ENCODE measurements at places on chromosomes 6 and 20.
A peak's percentile ranks its signal among the peaks of the same experiment; 100 is the strongest.

DNA sequence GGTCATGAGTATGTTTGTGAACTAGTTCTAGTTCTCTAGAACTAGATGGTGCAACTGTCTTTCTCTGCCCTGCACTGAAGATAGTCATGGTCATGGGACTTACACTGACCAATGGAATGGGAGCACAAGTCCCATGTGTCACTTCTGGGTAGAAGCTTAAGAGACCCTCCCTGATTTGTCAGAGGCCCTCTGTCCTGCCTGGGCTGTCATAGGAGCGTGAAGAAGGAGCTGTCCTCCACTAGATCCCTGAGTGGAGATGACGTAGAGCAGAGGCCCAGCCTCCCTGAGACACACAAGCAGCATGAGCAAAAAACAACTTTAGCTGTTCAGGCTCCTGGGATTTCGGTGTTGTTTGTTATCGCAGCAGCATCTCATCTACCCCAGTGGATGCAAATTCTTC, 514.5 kb downstream of the PREX1 start:
- no peak for DNase-seq

DNA sequence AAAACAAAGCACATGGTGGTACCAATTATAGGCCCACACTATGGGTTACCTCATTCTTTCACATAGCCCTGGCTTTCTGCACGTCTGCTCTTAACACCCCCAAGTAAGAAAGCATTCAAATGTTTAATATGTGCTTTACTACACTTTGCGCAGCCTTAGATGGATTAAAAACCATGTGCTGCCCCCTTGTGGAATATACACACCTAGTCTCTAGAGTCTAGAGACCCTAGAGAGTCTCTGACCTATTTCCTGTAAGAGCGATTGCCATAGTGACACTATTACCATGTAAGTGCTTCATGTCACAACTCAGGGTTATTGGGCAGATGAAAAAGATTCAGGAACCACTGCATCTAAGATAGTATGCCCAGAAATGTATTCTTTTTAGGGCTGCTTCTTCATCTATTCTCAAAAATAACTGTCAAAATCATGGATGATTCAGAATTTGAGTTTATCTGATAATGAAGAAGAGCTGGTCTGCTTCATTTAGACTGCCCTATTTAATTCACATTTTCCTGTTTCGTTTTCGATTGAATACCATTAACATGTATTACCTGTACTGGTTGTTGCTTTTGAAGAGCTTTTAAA, 186.3 kb downstream of the ADGB start:
- DNase-seq: peak; percentile 2

DNA sequence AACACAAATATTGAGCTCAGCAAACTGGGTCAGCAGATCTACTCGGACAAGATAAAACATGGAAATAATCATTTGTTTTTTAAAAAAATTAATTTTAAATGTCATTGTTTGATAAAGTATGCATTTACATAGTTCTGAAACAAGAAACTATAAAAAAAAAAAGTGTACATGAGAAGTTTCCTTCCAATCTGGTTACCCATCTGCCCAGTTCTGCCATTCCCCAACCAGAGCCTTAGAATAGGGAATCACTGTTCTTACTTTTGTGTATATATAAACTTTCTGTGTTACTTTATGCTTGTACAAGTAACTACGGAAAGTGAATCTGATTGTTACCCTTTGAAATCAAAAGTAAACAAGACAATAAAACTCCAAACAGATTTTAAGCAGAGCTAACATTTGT, 791.4 kb downstream of the HACE1 start:
- DNase-seq: no peak

DNA sequence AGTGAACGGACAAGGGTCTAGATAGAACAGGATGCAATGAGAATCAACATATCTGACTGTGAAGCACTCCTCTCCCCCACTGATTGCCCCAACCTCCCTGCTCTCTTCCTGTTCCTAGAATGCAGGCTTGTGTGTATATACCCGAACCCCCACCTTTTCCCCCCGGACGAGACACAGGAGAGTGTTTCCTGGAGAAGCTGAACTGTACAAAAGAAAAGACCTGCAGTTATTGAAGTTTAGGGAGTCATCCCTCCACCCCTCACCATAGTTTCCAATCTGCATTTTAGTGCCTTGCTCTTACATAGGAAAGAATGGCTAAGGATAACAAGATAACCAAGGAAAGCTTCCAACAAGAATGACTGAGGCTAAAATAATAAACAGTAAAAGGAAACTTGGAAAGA, 55.5 kb upstream of the PDE10A start:
- DNase-seq: no peak

DNA sequence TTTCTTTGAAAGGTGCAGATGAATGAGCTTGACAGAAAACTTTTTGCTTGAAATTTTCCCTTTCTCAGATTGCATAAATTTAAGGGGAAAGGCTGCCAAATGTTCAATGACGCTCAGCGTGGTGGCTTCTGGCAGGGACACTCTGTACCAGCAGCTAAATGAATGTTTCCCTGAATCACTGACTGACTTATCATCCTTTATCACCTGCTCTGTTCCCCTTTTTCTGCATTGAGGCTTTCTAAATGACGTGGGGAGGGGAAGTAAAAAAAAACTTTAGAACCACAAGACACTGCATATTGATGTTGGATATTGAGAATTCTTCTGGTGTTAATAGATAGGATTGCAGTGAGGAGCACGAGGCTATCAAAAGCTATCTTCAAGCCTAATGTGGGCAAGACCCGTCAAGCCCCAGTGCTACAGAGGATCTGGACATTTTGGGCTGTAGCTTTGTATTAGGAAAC, 46.9 kb upstream of the ENPP5 start:
- no peak for DNase-seq

DNA sequence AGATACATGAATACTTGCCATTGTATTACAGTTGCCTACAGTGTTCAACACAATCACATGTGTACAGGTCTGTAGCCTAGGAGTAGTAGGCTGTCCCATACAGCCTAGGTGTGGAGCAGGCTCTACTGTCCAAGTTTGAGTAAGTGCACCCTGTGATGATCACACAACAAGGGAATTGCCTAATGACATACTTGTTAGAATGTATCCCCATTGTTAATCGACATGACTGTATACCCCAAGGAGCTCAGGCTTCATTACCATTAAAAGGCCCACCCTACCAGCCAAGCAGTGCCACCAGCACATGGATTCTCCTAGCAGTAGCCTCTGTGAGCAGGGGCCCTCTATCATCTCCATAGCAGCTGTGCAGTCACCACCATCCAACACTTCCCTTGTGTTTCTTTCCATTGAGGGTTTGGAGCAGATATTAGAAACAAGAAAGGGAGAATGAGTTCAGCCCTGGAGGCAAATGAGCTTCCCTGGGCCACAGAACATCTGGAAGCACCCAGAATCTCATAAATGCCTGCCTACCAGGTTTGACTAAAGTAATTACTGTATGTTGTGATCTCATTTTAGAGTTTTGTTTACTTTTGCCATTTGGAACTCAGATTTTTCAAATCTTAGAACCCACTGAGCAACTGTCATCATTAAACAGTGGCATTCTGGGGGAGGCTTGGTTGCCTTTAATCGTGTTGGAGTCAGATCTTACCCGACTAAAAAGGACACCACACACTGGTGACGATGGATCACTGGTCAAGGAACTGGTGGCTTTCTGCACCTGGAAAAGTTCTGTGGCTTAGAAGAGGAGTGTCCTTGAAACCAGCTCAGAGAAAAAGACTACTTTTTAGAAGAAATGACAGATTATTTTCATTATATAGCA, 104.9 kb downstream of the TULP4 start:
- no peak for DNase-seq

DNA sequence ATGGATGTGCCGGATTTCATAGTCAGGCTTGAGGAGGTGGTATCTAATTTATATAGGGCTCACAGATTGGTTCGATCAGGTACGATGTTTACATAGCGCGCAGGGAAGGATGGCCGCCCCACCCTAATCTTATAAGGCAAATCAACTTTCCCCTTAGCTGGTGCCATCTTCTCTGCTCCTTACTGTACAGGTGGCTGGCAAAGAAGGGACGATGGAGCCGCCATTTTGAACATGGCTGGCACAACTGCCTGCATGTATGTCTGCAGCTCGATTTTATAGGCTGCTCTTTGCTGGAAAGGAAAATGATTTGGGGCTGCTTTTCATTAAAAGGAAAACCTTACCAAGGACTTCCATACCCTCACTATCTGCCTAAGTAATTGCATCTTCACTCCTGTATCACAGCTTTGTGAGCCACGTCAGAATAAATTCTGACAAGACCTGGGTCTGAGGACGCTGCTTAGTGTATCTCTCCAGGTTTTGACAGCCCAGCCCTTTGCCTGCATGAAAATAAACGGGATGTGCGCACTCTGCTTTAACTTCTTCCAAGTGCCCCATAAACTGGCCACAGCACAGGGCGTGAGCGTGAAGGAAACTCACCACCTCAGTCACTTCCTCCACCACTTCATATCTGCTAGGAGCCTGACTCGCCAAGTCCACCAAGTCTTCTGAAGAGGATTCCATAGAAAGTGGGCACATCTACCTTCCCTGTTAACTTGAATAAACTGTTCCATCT, 109.4 kb upstream of the ARMC2 start:
- DNase-seq: no peak

DNA sequence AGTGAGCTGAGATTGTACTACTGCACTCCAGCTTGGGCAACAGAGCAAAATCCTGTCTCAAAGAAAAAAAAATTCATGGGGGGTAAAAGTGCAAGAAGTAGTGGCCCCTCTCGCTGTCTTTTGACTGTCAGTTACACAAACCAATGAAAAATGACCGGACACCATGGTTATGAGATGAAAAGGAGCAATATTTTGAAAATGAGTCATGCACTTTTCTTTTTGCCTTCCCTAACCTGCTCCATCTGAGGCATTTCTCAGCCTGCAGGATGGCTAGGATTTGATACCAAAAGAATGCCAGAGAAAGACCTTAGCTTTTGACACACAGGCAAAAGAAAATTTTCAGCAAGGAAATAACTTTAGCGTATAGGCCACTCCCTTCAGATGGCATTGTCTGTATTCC, 181.7 kb upstream of the ARID1B start:
- no peak for DNase-seq

DNA sequence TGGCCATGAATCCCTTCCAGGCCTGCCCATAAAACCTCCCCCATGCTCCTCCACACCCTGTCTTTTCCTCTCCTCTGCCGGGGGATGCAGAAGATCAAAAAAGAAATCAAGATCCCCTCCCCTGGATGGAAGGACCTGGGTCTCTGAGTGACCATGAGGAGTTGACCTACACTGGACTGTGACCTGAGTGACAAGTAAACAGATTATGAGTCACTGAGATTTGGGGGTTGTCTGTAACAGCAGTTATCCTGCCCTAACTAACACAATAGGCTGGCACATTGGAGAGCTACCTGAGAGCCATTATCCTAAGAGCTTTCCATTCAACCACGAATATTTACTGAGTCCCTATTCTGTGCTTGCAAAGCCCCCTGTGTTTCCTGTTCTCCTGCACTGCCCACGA, 28.4 kb upstream of the SIRPA start:
- no peak for DNase-seq

GRCh38 chr6:34272013-34272926, 23.5 kb upstream of the SMIM29 start:
- DNase-seq: no peak

- no peak for DNase-seq
Measured at GRCh38 chr6:34723203-34723602, 26.6 kb upstream of the ILRUN start.

DNA sequence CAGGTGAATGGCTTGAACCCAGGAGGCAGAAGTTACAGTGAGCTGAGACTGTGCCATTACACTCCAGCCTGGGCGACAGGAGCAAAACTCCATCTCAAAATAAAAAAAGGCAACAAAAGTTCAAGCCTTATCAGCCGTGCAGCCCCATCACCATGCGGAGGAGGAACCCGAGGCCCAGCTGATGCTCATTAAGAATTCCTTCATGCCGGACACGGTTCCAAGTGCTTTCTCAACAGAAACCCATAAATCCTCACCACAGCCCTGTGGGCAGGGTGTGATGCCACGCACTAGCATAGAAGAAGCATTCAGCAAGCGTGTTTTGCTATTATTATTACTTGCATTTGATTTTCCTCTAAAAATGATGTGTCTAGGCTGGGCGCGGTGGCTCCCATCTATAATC, 56.3 kb downstream of the PREX1 start:
- DNase-seq: no peak

DNA sequence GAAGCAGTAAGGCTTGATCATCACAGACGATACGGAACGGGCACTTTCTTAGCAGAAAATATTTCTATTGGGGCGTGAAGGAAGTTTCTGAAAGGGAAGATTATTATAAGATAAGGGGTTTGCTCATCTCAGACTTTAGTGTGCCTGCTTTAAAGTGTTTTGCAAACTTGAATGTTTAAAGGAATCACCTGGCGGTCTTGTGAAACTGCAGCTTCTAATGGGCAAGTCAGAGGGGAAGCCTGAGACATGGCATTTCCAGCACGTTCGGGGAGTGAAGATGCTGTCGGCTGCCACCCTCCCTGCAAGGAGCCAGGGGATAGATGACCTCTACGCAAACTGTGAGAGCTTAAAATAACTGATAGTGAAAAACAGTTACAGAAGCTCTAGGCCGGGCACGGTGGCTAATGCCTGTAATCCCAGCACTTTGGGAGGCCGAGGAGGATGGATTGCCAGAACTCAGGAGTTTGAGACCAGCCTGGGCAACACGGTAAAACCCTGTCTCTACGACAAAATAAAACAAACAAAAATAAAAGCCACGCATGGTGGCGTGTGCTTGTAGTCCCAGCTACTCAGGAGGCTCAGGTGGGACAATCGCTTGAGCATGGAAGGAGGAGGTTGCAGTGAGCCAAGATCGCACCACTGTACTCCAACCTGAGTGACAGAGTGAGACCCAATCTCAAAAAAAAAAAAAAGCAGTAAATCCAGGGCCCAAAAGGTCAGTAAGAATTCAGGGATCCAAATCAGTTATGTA, 2.3 kb upstream of the KIF16B start:
- DNase-seq: no peak

DNA sequence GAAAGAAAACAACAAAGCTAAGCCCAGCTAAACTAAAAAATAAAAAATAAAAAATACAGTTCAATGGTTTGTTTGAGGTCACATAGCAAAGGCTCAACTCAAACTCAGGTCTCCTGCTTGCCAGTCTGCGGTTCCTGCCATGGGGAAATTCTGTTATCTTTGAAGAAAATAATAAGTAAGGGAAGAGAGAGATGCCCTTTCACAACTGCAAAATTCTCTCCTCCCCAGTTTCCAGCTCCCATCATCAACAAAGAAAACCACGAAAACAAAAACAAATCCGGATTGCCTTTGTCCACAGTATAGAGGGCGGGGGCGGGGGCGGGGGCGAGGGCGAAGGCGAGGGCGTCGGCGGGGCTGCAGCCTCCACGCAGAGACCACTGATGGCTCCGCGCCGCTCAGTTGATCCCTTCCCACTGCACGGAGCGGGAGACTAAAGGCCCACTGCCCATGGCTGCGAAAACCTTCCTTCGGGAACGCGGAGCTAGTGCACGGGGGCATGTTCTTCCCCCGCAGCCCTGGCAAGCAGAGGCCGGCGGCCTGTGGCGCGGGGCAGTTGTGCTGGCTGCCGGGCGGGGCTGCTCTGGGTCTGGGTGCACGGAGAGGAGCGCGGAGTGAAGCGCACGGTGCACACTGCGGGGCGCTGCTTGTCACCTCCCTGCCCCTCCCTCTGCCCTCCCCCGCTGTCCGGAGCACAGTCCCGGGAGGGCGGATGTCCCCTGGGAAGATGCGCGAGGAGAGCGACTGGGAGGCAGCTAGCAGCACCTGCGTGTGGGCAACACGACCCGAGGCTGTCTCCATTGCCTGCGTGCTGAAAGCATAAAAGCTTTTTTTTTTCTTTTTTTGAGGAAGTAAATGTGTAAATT, 54.1 kb upstream of the TPD52L1 start:
- DNase-seq: peak; percentile 54

All from NCI-H2107 (cell line).